ENCODE measurements at places on chromosomes 7 and 10. TPM values are rescaled to one million over a fixed set of nuclear protein-coding genes. Genes with fewer than 3 reads are reported as not detected.

DNA sequence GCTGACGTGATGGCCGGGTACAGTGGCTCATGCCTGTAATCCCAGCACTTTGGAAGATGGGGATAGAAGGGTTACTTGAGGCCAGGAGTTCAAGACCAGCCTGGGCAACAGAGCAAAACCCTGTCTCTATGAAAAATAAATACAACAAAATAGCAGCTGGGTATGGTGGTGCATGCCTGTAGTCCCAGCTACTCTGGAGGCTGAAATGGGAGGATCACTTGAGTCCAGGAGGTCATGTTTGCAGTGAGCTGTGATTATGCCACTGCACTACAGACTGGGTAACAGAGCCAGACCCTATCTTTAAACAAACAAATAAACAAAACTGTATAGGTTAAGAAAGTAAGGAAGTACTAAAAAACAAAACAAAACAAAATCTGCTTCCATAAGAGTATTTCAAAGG, 6.2 kb upstream of the CUL2 start:
- H3K4me3 ChIP-seq, result no peak overlapping the region
- no peaks in the 10 kb centered on the region for H3K4me1 ChIP-seq
- DNase-seq, result no peak
- H3K27ac ChIP-seq, result no peak overlapping the region
- H3K36me3 ChIP-seq, result no peaks in the 10 kb centered on the region

- peak; percentile 83 for DNase-seq
- H3K36me3 ChIP-seq, result no peaks in the 10 kb centered on the region
- peak within 1 kb of the TSS; percentile 72 for H3K27ac ChIP-seq
- no peaks in the 10 kb centered on the region for H3K27me3 ChIP-seq
Observed at GRCh38 chr10:90871766-90872647, at the start of gene RPP30. TSS of gene RPP30 (plus strand) at chr10:90871974. CDS start at chr10:90871987, 13 bp downstream.

DNA sequence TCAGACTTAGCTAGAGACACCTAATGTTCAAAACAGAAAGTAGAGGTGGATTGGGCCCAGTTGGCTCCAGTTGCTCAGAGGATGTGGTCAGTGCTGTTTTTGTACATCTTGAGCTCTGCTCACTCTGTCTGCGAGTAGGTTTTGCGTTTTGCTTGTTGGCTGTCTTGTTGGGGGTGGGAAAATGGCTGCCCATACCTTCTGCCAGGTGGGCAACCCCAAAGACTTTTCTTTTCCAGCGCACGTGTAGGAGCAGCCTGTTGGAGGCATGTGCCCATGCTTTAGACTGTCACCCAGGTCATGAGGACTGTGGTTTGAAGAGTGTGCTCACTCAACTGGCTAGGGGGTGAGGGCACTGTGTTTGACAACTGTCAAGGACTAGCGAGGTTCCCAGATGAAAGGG, 73.9 kb downstream of the KAT6B start:
- no peak overlapping the region for H3K27ac ChIP-seq
- H3K4me1 ChIP-seq, result peaks cover 6% of the 10 kb centered on the region
- no peak overlapping the region for H3K4me3 ChIP-seq

GRCh38 chr10:103800789-103801540, 54.4 kb downstream of the SH3PXD2A start:
- no peaks in the 10 kb centered on the region for H3K36me3 ChIP-seq
- DNase-seq, result peak; percentile 66
- H3K27me3 ChIP-seq, result no peaks in the 10 kb centered on the region
- H3K4me1 ChIP-seq, result no peaks in the 10 kb centered on the region

GRCh38 chr10:62813453-62813852, 2.7 kb downstream of the EGR2 start:
- H3K27ac ChIP-seq, result peak overlapping the region; percentile 82
- H3K36me3 ChIP-seq, result no peaks in the 10 kb centered on the region
- peaks cover 9% of the 10 kb centered on the region for H3K4me1 ChIP-seq

DNA sequence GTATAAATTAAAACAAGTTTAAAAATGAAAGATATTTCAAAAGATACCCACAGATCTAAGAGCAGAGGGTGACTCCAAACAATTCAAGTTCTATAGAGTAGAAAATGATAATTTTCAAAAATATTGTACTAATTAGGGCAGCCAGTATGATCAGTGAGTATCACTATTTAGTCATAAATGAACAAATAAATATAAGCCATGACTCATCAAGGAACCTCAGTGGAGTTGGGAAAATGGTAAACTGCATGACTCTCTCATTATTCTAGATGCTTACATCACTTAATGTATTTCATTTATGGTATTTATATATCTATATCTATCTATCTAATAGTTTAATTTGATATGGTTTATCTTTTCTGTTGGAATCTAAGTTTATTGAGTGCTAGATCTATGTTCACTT, 94.3 kb downstream of the THSD7A start:
- no peaks in the 10 kb centered on the region for H3K36me3 ChIP-seq
- DNase-seq, result no peak
- H3K27me3 ChIP-seq, result no peaks in the 10 kb centered on the region
- H3K27ac ChIP-seq, result no peak overlapping the region
- H3K4me3 ChIP-seq, result no peak overlapping the region

- no peaks in the 10 kb centered on the region for H3K27me3 ChIP-seq
- no peak for DNase-seq
- no peaks in the 10 kb centered on the region for H3K4me1 ChIP-seq
- H3K27ac ChIP-seq, result no peak overlapping the region
Observed at GRCh38 chr10:24889639-24890038, 62.8 kb downstream of the PRTFDC1 start.

DNA sequence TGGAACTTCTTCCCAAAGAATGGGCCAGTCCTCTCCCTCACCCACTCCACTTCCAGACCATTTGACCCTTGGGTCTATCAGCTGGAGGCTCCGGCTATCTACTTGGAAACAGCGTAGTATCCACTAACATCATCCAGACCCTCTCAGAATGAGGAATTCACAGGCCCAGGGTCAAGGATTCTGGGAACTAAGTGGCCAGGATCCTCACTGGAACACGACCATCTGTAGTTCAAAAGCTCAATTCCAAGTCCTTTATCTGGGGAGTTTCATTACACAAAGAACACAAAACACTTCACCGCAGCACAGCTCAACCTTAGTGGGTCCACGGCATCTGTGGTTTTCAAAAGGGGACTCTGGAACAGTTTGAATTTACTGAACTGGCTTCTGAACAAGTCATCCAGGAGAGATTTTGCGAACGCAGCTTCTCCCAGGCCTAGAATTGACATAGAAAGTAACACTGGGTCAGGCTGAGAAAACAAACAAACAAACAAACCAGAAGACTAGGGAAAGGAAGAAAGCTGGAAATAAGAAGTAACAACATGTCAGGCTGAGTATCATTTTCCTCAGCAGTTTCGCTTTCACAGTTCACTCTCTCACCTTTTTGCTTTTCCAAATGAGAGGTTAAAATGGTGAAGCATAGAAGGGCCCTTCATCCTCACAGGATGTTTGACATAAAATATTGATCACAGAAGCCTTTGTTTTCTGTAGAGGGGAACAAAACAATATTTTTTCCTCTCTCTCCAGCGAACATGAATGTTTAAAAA, 57.6 kb upstream of the USP6NL start:
- no peak overlapping the region for H3K4me3 ChIP-seq
- H3K4me1 ChIP-seq, result no peaks in the 10 kb centered on the region
- H3K27ac ChIP-seq, result no peak overlapping the region
- no peaks in the 10 kb centered on the region for H3K36me3 ChIP-seq

DNA sequence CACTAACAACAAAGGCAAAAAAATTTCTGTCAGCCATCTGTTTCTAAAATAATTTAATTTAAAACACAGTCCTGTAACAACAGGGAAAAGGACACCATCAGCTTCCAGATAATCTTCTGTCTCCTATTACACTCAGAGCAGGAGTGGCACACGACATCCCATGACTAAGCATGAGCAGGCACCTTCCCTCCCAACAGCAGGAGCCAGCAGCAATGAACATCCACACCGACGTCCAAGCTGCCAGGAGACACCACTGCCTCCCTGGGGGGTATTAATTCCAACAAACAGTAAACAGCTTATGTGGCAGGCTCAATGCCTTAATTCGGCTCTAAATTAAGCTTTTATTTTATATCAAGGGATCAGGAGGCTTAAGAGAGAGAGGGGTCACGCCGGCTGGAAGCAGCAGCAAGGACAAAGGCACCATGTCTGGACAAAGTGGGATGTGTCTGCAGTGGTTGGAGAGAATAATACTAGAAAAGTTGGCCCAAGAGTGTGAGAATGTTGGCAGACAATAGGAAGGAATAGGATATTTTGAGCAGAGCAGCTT, 45.7 kb downstream of the KIAA1549 start:
- no peak for DNase-seq
- H3K4me1 ChIP-seq, result no peaks in the 10 kb centered on the region
- no peaks in the 10 kb centered on the region for H3K27me3 ChIP-seq
- H3K4me3 ChIP-seq, result no peak overlapping the region
- peak overlapping the region; percentile 48 for H3K27ac ChIP-seq
- no peaks in the 10 kb centered on the region for H3K36me3 ChIP-seq

DNA sequence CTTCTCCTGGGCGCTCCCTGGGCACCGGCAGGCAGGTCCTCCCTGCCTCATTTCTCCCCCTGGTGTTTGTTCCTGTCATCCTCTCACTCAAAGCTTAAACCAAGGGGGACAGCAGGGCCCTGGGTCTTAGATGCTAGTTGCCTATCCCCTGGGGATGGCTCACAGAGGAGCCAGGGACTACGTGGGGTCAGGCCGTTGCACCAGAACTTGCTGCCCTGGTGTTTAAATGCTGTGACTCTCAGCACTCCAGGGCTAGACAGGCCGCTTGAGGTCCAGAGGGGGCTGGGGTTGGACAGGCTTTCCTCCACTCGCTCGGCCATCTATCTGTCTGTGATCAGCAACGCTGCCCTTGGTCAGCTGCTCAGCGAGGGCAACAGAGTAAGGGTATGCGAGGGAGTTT, 340.3 kb downstream of the CXCL12 start:
- H3K4me1 ChIP-seq, result no peaks in the 10 kb centered on the region
- no peaks in the 10 kb centered on the region for H3K36me3 ChIP-seq
- no peak overlapping the region for H3K4me3 ChIP-seq
- peak overlapping the region; percentile 36 for H3K27ac ChIP-seq
- H3K27me3 ChIP-seq, result no peaks in the 10 kb centered on the region
- DNase-seq, result no peak

The ZWINT gene
- 3.0 TPM for total RNA-seq

The FFAR4 gene
- total RNA-seq, result 2.9 TPM

The GSTO2 gene
- total RNA-seq, result 0.48 TPM

The UNCX gene
- total RNA-seq, result not detected

All from breast epithelium (tissue), 4 donors.